ENCODE measurements at places on chromosomes 1 and 21.

DNA sequence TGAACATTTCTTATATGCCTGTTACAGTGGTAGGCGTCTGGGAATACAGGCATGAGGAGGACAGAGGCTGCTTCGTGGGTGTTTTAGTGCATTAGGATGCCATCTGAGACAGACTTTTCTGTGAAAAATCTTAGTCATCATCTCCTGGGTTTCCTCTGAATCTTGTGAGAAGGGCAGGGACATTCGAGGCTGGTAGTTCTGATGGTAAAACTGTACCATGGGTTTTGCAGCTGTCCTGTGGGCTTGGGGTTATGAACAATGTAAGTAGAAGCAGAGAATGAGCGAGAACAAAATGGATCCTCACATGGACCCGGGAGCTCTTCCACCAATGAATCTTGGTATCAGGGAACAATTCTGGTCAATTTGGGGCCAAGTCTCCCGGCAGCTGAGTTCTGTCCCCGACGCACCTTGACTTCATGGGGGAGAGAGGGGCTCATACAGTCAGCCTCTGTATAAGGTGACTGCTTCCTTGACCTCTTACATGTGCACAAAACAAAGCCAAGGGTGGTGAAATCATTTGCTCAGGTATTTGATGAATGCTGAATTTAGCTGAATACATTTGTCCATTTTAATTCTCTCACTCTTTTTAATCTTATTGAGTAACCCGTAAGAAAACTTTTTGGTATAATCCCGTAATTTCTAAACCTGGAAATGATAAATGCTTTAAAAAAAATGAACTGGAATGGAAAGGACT is 63.6 kb upstream of the ERRFI1 start:
- ATAC-seq, result no peak

DNA sequence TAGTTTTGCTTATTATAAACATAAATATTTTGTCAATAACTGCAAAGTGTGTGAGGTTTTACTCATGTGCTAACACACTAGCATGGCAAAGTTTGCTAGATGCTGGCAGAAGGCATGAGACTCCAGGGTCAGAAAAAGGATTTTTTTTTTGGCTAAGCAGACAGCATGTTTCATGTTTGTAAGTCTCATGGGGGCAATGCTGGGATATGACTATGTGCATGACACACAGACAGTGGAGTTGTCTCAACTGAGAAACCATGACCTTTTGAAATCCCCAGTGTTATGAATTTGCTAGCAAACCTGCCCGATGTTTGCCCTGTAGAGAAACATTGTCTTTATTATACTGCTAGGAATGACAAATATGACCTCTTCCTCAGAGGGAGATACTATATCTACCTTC is 448.2 kb downstream of the BRINP3 start:
- ATAC-seq, result no peak

DNA sequence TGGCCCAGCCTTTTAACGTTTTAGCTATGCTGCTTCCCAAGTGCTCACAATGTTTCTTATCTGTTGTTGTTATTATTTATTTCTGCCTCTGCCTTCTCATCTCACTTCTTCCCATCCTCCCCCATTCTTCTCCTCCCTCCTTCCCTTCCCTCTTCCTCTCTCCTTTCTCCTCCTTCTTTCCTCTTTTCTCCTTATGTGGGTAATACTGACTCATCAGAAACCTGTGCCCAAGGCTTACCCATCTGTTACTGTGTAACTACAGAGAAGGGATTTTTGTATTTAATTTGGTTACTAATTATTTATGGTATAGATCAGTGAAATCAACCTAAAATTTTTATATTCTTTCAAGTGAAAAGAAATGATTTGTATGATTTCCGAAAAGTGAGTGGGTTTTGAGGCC is 120.3 kb downstream of the KCNK2 start:
- ATAC-seq, result no peak

GRCh38 chr21:17673261-17674020 is 60.7 kb upstream of the BTG3 start:
- ATAC-seq, result no peak

GRCh38 chr1:92444351-92444750 is 42.4 kb downstream of the GFI1 start:
- ATAC-seq, result no peak

- ATAC-seq, result no peak
Measured at GRCh38 chr1:119275145-119276134, 93.1 kb upstream of the HAO2 start.

DNA sequence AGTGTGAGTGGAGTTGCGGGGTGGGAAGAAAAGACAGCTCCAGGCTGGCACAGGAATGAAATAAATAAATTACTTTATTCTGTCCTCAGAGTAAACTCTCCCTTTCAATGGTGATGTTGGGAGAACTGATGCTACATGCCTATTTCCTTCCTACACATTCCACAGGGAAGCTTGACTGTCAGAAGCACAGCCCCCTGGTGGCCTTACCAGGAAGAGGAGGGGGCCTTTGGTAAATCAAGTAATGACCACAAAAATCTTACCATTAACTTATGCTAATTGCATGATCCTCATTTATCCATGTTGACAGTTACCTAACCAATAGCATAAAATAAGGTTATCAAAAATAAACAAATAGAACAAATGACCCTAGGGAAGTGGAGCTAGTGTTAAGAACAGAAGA is 605.0 kb upstream of the PKN2 start:
- no peak for ATAC-seq

DNA sequence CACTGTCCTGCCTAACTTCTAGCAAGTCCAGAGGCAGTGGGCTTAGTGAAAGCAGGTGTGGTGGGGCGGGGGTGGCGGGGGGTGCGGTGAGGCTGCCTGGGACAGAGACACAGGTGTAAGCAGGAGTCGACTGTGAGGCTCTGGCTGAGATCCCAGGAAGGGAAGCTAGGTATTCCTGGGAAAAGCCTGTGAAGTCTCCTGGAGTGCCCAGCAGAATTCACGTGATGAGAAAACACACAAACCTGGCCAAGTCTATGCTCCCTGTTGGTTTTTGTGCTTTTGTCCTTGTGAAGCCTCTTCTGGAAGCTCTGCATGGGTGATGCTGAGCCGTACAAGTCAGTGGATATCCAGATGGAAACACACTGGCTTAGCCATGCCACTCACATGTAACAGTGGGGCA is 5.3 kb downstream of the GALNT2 start:
- no peak for ATAC-seq

DNA sequence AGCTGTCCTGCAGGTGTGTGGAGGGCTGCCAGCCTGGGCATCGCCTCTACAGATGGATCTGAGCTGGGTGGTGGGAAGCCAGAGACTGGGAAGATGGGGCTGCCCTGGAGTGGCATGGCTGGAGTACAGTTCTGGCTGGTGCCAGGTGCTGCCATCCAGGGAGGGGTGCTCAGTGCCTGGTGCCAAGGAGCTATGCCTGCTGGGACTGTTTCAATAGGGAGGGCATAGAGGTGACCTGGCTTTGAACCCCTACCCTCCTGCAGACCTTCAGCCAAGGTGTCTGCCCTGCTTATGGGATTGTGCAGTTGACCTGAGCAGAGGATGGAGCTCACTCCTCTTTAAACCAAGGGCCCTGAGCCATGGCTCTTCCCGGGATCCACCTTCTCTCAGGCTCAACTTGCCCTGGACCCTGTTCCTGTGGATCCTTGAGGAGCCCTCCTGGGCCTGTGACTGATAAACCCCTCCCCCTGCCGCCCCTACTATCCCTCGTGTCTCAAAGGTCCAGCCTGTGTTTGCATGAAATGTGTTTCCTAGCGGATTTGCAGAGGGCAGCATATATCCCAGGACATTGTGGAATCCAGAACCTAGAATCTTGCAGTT is 48.7 kb downstream of the PTPRU start:
- no peak for ATAC-seq

DNA sequence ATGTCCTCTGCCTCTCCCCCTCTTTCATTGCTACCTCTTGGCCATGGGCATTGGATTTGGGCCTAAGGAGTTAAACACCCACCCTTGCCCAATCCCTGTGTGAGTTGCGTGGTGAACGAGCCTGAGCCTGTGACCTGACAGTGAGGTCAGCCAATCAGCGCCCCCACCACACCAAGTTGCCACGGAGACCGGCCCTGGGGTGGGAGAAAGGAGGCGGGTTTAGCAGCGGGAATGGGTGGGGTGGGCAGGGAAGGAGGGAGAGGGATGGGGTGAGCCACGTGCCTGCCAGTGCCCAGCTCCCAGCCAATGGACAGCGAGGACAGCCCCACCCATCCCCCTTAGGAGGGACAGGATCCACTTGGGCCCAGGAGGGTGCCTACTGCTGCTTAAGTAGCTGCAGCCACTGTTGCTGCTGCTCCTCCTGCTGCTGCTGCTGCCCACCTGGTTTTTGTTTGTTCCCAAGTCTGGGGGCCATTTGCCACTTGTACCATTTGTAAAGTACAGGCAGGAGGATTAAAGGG is 9.5 kb downstream of the ZBTB7B start:
- no peak for ATAC-seq

GRCh38 chr1:1889847-1890505 is 911 bp downstream of the GNB1 start:
- peak; percentile 69 for ATAC-seq

Data from stimulated activated memory B cell treated with anti-CD40 and anti-IgM and Interleukin-4, amounts not matched to agents 10 μg/mL and 1 μg/mL and 100 μg/mL, for 72 hours (primary cell).